ENCODE measurements at places on chromosomes 7 and 10.

DNA sequence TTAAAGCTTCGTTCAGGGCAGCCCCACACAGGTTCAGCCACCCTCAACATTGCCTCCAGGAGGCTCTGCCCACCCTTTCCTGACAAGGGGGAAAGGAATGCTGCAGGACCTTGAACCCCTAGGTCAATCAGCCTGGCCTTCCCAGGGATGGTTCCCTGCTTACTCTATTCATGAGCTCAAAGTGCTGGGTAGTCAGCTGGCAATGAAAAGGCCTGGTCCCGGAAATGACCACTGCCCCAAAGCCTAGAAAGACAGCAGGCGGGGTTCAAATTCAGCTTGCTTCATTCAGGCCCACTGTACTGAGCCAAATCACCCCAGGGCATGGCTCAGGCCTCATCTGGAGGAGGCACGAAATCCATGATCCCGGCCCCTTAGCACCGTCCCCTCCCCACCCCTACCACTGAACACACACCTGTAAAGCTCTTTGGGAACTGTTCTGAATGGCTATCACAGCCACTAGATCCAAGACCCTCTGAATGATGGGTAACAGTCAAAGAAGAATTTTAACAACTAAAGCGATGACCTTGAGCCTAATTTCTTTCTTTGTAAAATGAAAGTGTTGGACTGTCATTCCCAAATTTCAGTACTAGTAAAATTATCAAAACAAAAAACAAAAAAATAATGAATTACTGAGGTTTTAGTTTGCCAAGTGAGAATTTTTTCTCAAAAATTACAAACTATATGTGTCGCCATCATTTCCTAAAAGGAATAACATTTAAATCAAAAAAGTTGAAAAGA, 1.0 kb downstream of the URGCP start:
- no peak for DNase-seq

GRCh38 chr7:47581804-47582763, at the start of gene TNS3:
Gene TNS3 (minus strand): TSS chr7:47582111. CDS start chr7:47439636, 142,475 bp downstream.
- DNase-seq: no peak

- no peak for DNase-seq
Measured at GRCh38 chr7:104032486-104032885, 43.0 kb upstream of the RELN start.

GRCh38 chr10:100982916-100983830, 4.1 kb downstream of the MRPL43 start:
- DNase-seq: peak; percentile 10

- no peak for DNase-seq
Measured at GRCh38 chr7:18861514-18862118, 255.8 kb downstream of the TWIST1 start.

- no peak for DNase-seq
Measured at GRCh38 chr10:47020471-47020870, 109.2 kb downstream of the PTPN20 start.

DNA sequence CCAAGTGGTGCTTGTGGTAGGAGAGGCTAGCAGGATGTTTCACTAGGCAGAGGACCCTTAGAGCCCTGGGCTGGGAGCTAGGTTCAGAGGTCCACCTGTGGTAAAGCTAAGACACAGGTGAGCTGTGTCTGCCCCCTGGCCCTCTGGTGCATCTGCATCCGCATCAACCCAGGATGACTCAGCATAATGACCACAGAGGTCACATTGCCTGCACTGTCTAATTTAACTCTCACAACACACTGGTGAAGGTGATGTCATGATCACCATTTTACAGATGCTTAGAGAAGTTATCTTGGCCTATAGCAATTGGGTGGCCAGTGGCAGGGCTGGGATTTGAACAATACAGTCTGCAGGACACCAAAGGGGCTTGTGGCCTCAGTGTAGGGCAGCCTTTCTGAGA, 33.1 kb downstream of the HABP2 start:
- DNase-seq: no peak

GRCh38 chr7:927031-927671, 27.3 kb downstream of the ADAP1 start:
- no peak for DNase-seq

DNA sequence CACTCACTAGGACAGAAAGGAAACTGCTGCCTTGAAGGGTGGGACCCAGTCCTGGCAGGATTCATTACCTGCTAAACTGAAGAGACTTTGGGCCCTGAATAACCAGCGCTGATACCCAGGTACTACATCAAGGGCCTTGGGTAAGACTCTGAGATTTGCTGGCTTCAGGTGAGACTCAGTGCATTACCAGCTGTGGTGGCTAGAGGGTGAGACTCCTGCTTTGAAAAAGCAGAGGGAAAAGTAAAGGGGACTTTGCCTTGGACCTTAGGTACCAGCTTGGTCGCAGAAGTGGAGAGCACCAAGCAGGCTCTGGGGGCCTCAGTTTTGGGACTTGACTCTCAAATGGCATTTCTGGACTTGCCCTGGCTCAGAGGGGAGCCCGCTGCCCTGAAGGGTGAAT, 673.3 kb downstream of the NXPH1 start:
- no peak for DNase-seq

DNA sequence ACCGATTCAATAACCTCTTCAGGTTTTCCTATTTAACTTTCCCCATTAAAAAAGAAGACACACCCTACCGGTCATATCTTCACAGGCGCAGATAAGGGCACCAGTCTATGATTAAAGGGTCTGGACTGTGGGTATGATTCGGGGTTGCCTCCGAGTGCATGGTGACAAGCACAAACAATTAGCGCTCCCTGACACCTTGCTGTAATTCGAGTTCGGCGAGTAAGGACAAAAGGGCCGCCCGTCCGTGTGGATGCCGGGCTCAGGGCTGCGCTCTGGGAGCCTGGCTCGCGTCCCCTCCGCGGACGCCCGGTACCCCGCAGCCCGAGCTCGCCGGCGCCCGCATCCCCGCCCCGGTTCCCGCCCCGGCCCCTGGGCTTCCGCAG, 111.9 kb upstream of the RHEB start:
- DNase-seq: no peak

- DNase-seq: no peak
Measured at GRCh38 chr7:82029236-82029913, 259.5 kb upstream of the HGF start.

GRCh38 chr10:92126100-92126650, 164.7 kb downstream of the CPEB3 start:
- no peak for DNase-seq

- DNase-seq: no peak
Measured at GRCh38 chr10:33930079-33930478, 595.6 kb upstream of the NRP1 start.

DNA sequence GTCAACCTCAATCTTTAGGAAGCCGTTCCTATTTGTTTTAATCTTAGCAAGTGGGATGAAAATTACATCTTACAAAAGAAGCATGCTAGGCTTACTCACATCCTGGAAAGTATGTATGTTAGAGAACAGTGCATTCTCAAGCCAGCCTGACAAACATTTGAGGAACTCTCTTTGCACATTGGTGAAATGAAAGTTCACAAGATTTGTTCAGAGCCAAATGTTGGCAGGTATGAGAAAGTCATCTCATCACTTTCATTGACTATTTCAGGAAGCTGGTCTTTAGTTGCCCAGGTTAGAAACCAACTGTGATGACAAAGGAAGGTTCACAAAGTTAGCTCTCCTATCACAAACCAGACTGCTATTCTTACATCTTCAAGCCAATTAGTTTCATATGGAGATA, 57.1 kb downstream of the ABCB1 start:
- no peak for DNase-seq

DNA sequence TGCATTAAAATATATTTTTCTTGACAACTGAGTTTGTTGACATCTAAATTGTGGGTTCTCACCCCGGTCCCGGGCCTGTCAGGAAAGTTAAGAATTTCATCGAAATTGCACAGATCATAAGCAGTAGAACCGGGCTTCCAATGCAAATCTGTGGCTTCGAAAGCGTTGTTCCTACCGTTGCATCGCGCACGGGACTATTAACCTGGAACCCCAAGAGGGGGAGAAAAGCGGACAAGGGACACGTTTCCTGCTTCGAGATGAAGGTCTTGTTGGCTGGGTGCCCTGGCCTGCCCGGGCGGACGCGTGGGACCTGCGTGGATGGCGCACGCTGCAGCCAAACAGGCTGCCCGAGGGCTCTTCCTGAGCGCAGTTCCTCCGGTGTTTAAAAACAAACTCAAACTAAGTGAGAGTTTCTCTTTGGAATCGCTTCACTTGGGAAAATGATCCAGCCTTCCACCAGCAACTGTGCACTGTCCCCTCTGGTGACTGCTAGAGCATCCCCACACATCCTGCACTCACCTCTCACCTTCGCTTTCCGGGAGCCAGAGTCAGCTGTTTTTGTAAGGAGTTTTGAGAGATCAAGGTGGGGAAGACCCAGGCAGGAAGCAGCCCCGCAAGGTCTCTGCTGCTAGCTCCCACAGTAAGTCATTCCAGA, 5.1 kb upstream of the TBX20 start:
- DNase-seq: no peak

DNA sequence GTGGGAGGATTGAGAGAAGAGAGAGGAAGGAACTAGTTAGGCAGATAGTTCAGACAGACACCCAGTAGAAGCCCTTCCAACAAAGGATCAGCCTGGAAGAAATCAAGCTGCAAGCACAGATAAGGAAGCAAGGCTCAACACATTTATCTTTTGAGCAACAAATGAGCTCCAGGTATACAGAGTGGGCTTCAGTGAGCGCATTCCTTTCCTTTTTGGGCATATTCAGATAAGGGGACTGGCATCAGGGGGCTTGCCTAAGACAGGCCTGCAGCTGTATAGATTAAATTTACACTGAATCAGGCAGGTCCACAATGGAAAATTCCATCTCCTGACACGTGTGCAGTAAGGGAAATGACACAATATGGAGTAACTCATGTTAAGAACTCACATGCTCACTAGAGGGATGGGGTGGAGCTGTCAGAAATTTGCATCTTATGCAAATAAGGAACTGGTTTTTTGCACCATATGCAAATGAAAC, 147.2 kb downstream of the AKR1D1 start:
- no peak for DNase-seq

DNA sequence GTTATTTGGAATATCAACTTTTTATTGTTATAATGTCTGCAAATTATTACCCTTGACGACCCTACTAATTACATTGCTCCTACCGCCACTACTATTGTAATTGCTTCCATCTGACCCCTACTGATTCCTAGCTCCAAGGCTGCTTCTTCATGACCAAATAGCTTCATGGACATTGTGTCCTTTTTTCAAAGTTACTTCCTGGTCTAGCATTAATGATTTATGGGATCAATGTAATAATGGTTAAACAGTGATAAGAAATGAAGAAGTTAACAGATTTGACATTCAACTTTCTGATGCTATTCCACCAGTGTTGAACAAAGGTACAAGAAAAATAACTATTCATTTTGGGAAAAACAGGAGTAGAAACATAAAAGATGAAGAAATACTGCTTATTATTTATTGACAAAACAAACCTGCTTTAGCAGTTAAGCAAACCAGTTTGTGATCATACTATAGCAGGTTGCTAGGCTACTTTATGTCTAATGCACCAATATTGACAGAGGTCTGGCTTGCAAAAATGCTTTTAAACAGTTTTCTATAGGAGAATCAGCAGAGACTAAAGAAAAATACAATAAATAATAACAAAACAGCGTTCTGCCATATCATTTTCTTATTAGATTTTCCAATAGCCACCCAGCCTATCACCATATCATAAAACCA, 125.8 kb downstream of the PCLO start:
- no peak for DNase-seq

- no peak for DNase-seq
Measured at GRCh38 chr7:74498996-74499834, 45.5 kb downstream of the GTF2IRD1 start.

- DNase-seq: no peak
Measured at GRCh38 chr7:641269-641671, 85.2 kb upstream of the DNAAF5 start.

DNA sequence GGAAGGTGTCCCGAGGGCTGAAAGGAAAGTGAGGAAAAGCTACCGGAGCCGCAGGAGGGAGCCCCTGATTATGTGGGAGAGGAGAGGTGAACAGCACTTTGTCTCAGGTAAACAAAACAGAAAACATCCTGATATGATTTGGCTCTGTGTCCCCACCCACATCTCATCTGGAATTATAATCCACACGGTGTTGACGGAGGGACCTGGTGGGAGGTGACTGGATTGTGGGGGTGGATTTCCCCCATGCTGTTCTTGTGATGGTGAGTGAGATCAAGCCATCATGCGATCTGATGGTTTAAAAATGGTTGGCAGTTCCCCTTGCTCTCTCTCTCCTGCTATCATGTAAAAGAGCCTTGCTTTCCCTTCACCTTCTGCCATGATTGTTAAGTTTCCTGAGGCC, 3.0 kb downstream of the POLD2 start:
- DNase-seq: no peak

GRCh38 chr10:89857431-89858042, 156.1 kb downstream of the KIF20B start:
- no peak for DNase-seq

- DNase-seq: no peak
Measured at GRCh38 chr10:47408606-47409005, 24.5 kb upstream of the ZNF488 start.

DNA sequence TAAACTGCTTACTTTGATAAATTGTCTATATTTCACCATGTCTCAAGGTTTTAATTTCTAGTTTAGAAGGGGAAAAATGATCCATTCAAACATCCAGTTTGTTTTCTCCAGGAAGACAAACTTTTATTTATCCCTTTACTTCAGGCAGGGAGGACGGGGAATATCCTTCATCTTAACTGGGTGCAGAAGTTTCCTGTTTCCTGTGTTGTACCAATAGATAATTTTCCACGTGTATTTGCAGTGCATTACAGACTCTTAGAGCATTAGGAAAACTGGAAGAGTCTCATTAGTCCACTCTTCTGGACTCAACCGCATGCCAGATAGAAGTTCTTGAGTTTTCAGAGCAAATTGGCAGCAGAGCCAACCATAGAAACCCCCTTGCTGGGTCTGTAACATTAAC, 39.4 kb upstream of the PIP4K2A start:
- no peak for DNase-seq

- DNase-seq: no peak
Measured at GRCh38 chr7:134060874-134061273, 66.3 kb upstream of the LRGUK start.

- no peak for DNase-seq
Measured at GRCh38 chr10:123581656-123582055, 84.5 kb upstream of the GPR26 start.

DNA sequence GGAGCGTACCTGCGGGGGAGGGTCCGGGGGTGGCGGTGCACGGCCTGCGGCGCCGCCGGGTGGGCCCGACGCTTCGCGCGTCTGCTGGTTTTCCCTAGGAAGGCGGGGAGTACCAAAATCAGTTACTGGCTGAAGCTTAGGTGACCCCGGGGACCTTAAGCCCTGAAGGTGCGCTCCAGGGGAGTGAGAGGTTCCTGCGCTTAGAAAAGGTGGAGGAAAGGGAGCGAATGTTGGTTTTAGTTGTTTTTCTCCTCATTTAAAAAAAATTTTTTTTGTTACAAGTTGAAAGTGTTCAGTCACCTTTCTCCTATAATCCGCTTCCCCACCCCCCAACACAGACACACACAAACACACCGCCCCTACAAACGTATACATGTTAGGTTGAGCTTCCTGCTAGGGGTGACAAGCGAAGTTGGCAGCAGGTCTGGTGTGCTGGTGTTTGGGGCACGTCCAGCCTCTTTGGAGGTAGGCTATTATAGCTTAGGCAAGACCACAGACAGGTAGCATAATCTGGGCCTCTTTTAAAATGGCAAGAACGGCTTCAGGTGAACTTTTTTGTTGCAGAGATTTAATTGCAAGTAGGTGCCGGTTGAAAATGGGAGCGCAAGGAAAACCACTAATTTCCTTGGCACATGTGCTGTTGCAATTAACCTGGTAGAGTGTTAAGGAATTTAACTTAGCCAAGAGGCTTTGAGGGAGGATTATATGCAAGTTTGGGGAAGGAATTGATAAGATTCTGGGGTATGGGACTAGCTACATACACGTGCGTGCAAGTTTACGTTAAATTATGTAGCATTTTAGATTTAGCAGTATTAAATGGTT, 945 bp downstream of the ADD3 start:
- DNase-seq: peak; percentile 51

Data from activated T-cell treated with anti-CD3 and anti-CD28 coated beads, Interleukin-2, amount 50 U/mL, for 1 hour (primary cell).